ENCODE measurements at places on chromosomes 1 and 21.
A peak's percentile ranks its signal among the peaks of the same experiment; 100 is the strongest.

DNA sequence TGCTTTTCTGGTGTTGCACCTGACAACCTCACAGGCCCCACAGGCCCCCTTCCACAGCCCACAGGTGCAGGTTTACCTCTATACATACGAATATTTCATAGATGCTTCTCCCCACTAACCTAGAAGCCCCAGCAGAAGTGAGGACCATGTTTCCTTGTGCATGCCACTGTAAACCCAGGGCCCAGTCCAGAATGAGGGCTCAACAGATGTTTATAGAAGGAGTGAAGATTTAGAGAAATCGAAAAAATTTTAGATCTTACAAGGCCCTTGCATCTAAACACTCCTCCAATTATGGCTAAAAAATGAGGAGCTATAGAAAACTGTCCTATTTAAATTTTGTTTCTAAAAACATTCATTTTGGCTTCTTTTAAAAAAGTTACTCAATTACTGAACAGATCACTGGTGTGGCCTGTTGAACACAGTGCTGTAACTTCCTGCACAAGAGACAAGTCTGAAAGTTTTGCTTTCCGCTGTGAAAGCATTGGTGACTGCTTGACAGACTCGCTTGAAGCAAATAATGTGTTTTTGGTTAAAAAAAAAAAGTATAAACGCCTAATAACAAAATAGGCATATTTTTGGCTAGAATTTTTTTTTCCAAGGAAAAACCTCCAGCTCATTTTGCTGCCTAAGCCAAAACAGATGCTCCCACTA, 1.2 kb downstream of the ABCB10 start:
- no peak for DNase-seq

GRCh38 chr21:44822484-44823178, 4.8 kb upstream of the SUMO3 start:
- no peak for DNase-seq

- no peak for DNase-seq
Observed at GRCh38 chr1:213474054-213474453, 423.0 kb downstream of the RPS6KC1 start.

- DNase-seq: no peak
Observed at GRCh38 chr21:45130324-45130774, 56.0 kb downstream of the ADARB1 start.

DNA sequence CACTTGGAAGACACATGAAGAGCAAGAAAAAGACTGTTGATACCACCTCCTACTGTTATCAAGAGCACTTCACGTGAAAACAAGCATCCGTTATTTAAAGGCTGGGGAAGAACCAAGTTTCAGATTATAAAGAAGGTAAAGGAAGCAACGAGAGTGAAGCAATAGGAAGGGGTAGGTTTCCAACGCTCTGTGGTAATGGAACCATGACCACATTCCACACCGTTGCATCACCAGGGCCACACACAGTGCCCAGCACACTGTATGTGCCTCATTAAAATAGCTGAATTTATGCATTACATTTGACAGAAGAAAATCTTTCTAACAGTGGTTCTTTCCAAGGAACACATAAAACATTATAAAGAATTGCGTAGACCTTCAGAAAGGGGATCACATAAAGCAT, 435.8 kb downstream of the MRPL39 start:
- DNase-seq: no peak

GRCh38 chr1:154176337-154176736, 15.6 kb downstream of the TPM3 start:
- DNase-seq: no peak

DNA sequence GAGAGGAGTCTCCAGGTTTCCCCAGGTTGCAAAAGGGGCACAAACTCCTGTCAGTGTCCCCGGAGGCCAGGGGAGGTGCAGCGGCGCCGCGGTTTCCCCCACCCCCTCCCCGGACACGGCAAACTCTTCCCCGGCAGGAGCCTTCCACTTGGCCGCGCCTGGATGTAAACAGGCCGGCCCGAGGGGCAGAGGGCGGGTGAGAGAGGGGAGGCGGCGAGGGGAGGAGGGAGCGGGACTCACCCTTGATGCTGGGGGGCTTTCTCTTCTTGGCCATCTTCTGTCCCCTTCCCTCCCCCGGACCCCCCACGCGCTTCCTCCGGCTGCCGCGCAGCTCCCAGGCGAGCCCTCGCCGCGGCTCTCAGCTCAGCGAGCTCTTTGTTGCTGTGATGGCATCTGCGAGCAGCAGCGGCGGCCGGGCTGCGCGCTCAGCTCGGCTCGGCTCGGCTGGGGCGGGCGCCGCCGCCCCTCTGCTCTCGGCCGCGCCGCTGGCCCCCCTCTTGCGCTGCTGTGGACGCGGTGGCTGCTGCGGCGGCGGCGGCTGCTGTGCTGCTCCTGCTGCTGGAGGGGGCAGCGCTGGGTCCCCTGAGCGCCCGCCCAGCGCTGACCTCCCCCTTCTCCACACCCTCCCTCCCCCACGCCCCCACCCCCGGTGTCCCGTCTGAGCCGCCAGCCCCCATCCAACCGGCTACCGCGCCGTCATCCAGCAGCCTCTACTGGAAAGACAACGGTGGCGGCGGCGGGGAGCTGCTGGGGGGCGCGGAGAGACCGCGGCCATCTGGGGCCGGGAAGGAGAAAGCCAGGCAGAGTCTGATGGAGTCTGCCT, 4.9 kb upstream of the SLC44A5 start:
- DNase-seq: peak; percentile 52

- DNase-seq: no peak
Observed at GRCh38 chr1:25813071-25813733, 6.6 kb upstream of the MTFR1L start.

- no peak for DNase-seq
Observed at GRCh38 chr1:2337081-2337480, 54.3 kb downstream of the MORN1 start.

- no peak for DNase-seq
Observed at GRCh38 chr1:119648620-119649004, 546 bp upstream of the ZNF697 start.

DNA sequence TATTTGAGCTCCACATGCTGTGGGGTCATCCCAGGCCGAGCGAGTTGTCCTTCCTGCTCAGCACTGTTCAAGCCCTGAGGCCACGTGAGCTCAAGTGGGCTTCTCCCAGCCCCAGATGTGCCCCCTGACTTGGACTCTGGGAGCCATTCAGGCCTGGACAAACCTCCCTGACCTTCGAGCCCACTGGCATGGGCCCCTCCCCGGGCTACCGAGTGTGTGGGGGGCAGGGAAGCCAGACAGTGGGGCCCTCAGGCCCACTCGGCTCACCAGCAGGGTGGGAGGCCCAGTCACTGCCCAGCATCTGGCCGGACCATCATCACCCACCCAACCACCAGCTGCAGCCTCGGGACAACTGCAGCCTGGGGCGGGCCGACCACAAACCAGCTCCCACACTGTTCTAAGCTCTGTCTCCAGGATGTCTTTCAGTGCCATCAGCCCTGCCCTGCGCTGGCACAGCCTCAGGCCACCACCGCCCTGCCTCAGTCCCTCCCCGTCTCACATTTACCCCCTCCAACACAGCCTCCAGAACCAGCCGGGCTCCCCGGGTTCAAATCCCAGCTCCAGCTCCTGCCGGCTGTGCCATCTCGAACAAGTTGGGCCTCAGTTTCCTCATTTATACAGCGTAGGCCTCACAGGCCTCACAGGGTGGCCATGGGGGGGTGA, 20.9 kb upstream of the PLEKHG5 start:
- DNase-seq: no peak

- no peak for DNase-seq
Observed at GRCh38 chr1:46193285-46193684, 4.9 kb downstream of the POMGNT1 start.

GRCh38 chr1:37901191-37901892, 42.0 kb upstream of the MTF1 start:
- no peak for DNase-seq

All from neural crest cell (in vitro differentiated cells).